ENCODE measurements at places on chromosomes 13 and 19.
A peak's percentile ranks its signal among the peaks of the same experiment; 100 is the strongest.

- no peak overlapping the region for H3K27ac ChIP-seq
- H3K36me3 ChIP-seq, result no peaks in the 10 kb centered on the region
- H3K4me3 ChIP-seq, result no peak overlapping the region
- H3K27me3 ChIP-seq, result peaks cover 11% of the 10 kb centered on the region
- H3K4me1 ChIP-seq, result no peaks in the 10 kb centered on the region
Measured at GRCh38 chr19:46288896-46289588, 7.8 kb upstream of the HIF3A start.

DNA sequence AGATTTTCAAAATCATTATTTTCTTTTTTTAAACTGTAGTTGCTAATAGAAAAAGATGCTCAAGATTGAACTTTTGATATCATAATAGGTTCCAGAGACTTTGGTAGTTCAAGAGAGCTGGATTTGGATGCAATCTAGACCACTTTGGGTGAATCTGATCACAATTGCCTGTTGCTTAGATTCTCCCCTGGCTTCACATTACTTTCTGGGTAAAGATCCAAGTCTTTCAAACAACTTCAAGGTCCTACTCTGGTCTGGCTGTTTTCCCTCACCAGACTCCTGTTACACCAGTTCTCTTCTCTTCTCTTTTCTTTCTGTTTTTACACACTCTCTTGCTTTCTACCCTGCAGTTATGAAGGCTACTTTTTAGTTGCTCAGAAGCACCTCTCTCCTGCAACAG, 7.4 kb upstream of the SPRY2 start:
- no peaks in the 10 kb centered on the region for H3K27me3 ChIP-seq
- H3K4me3 ChIP-seq, result no peak overlapping the region
- H3K27ac ChIP-seq, result no peak overlapping the region
- no peak for DNase-seq
- no peaks in the 10 kb centered on the region for H3K4me1 ChIP-seq

GRCh38 chr19:480016-480855, 16.1 kb upstream of the MADCAM1 start:
- peak overlapping the region; percentile 8 for H3K27ac ChIP-seq
- peak overlapping the region; percentile 28 for H3K4me3 ChIP-seq
- peaks cover 50% of the 10 kb centered on the region for H3K27me3 ChIP-seq
- peaks cover 7% of the 10 kb centered on the region for H3K4me1 ChIP-seq

GRCh38 chr13:71949441-71949840, 82.4 kb upstream of the DACH1 start:
- no peaks in the 10 kb centered on the region for H3K36me3 ChIP-seq
- H3K27ac ChIP-seq, result no peak overlapping the region
- no peak overlapping the region for H3K4me3 ChIP-seq
- H3K4me1 ChIP-seq, result no peaks in the 10 kb centered on the region
- DNase-seq, result no peak

- peaks cover 13% of the 10 kb centered on the region for H3K4me1 ChIP-seq
- H3K27ac ChIP-seq, result no peak overlapping the region
- no peaks in the 10 kb centered on the region for H3K36me3 ChIP-seq
- no peak for DNase-seq
- H3K27me3 ChIP-seq, result no peaks in the 10 kb centered on the region
- no peak overlapping the region for H3K4me3 ChIP-seq
Measured at GRCh38 chr13:111042661-111043226, 72.4 kb upstream of the ARHGEF7 start.

- peak overlapping the region; percentile 78 for H3K27ac ChIP-seq
- H3K27me3 ChIP-seq, result no peaks in the 10 kb centered on the region
- peaks cover 11% of the 10 kb centered on the region for H3K4me1 ChIP-seq
- DNase-seq, result no peak
- H3K36me3 ChIP-seq, result peaks cover 17% of the 10 kb centered on the region
Measured at GRCh38 chr19:2033115-2033824, 17.8 kb upstream of the BTBD2 start.

GRCh38 chr13:110265341-110265681, 41.6 kb downstream of the COL4A1 start:
- H3K4me3 ChIP-seq, result no peak overlapping the region
- H3K36me3 ChIP-seq, result no peaks in the 10 kb centered on the region
- peaks cover 8% of the 10 kb centered on the region for H3K4me1 ChIP-seq
- DNase-seq, result no peak
- H3K27ac ChIP-seq, result no peak overlapping the region

GRCh38 chr13:27960362-27961226, 8.5 kb downstream of the CDX2 start:
- H3K36me3 ChIP-seq, result peaks cover 4% of the 10 kb centered on the region
- peaks cover 1% of the 10 kb centered on the region for H3K27me3 ChIP-seq
- peak overlapping the region; percentile 66 for H3K4me3 ChIP-seq
- DNase-seq, result peak; percentile 80

DNA sequence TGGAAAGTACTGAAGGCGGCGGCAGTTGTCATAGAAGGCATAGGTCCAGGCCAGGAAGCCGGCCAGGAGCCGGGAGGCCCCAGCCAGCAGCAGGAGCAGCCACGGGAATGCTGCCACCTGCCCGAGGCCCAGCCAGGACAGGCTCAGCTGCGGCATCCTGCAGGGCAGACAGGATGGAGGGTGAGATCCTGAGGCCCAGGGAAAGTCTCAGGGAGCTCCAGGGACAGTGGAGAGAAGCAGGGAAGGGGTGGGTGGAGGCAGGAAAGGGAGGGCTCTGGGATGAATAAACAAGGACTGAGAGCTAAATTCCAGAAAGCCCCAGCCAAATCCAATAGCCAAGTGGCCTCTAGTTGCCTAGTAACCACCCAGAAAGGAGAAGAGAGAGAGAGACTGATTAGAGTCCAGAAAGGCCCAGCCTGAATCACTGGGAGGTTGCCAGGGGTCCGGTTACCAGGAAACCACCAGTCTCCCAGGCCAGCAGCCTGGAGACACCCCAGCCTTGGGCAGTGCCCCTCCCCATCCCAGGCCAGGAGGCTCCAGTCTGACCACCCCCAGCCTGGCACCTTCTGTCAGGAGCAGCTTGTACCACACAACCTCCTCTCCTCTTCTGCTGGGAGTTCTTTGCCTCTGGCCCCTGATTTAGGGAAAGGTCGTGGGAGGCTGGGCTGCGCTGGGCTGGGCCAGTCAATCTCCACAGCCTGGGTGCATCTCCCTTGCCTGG, 7.5 kb upstream of the OR10H5 start:
- no peak overlapping the region for H3K27ac ChIP-seq
- H3K27me3 ChIP-seq, result peaks cover 28% of the 10 kb centered on the region
- DNase-seq, result peak; percentile 31
- no peak overlapping the region for H3K4me3 ChIP-seq

All from Calu3 (cell line).